Kidney (tissue), 22 donors: ENCODE measurements at places on chromosomes 11 and 22. TPM values are rescaled to one million over a fixed set of nuclear protein-coding genes. Genes with fewer than 3 reads are reported as not detected.

MPPED2 gene
- total RNA-seq: 12.9 TPM

TIMP3 gene
- 818 TPM for total RNA-seq

CCDC81 gene
- total RNA-seq: 1.1 TPM

CFAP300 gene
- total RNA-seq: 8.2 TPM

MS4A6E gene
- total RNA-seq: 0.38 TPM

MIAT gene
- total RNA-seq: 6.8 TPM

MS4A15 gene
- total RNA-seq: not detected

SCGB1D4 gene
- total RNA-seq: not detected

ZP1 gene
- total RNA-seq: not detected

ZFTA gene
- total RNA-seq: 14.4 TPM

ETS1 gene
- total RNA-seq: 124 TPM

EPS8L2 gene
- total RNA-seq: 287 TPM

PVALB gene
- total RNA-seq: 2.1 TPM

TNKS1BP1 gene
- 206 TPM for total RNA-seq

BTG4 gene
- not detected for total RNA-seq

AMPD3 gene
- total RNA-seq: 16.5 TPM

SLC22A24 gene
- 0.91 TPM for total RNA-seq

NLRP14 gene
- total RNA-seq: 0.47 TPM

PLA2G6 gene
- 61.6 TPM for total RNA-seq

UBQLNL gene
- total RNA-seq: 0.69 TPM

TRIM29 gene
- total RNA-seq: 32.9 TPM

SLC17A6 gene
- not detected for total RNA-seq

SLC25A1 gene
- total RNA-seq: 62.6 TPM

PLEKHA7 gene
- total RNA-seq: 65.7 TPM

PRDM10 gene
- 8.0 TPM for total RNA-seq

SCN4B gene
- 3.5 TPM for total RNA-seq

OR8G5 gene
- not detected for total RNA-seq

FAM83F gene
- 13.1 TPM for total RNA-seq

CEP126 gene
- 5.3 TPM for total RNA-seq

PPP2R1B gene
- total RNA-seq: 35.5 TPM

PLEKHB1 gene
- total RNA-seq: 21.0 TPM

CHRM1 gene
- 0.44 TPM for total RNA-seq

CALCB gene
- 0.22 TPM for total RNA-seq

MUC5AC gene
- total RNA-seq: 0.03 TPM

WT1 gene
- total RNA-seq: 0.66 TPM

ALDH3B1 gene
- total RNA-seq: 42.7 TPM

OR52H1 gene
- 0.57 TPM for total RNA-seq
